ENCODE measurements at places on chromosomes 16 and 17.
A peak's percentile ranks its signal among the peaks of the same experiment; 100 is the strongest.

- peak; percentile 40 for DNase-seq
Observed at GRCh38 chr16:2777903-2778629, 986 bp upstream of the ELOB start.

DNA sequence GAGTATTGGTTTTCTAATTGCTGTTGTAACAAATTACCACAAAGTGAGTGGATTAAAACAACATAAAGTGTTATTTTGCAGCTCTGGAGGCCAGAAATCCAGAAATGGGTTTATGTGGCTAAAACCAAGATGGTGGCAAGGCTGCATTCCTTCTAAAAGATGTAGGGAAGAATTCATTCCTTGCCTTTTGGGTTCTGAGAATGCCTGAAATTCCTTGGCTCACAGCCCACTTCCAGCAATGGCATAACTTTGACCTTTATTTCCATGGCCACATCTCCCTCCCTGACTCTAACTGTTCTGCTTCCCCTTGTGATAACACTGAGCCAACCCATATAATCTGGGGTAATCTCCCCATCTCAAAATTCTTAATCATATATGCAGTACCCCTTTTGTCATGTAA, 269.6 kb upstream of the RPL38 start:
- no peak for DNase-seq

- peak; percentile 85 for DNase-seq
Observed at GRCh38 chr17:29929006-29929532, 959 bp downstream of the SSH2 start.

DNA sequence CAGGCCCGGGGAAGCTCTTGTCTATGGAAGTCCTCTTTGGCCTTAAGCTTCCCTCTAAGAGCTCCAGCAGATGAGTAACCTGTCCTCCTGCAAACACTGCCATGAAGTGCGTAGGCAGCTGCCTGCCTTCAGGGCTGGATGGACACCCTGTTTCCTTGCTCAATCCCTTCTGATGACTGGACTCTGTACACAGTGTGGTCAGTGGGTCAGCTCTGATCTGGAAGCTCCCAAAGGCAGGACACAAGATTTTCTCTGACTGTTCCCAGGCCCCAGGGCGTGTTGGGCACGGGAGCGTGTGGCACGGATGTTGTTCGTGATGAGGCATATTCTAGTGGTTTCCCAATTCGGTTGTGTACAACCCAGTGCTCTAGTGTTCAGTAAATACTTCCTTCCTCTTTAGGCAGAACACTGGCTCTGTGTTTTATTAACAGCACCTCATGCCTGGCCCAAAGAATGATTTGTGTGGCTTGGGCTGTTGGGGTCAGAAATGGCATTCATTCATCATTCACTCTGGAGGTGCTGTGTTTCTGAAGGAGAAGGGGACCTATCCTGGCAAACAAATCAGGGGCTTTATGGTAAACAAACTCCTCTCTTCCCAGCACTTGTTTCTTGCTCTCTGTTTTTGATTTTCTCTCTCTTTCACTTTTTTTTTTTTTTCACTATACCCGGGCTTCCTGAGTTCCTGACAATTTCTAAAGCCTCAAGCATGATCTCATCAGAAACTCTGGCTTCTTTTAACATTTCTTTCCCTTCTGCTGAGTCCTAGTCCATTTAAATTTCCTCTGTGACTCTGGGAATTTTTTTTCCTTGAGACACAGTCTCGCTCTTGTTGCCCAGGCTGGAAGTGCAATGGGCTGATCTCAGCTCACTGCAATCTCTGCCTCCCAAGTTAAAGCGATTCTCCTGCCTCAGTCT, 12.0 kb upstream of the RNF157 start:
- peak; percentile 60 for DNase-seq

DNA sequence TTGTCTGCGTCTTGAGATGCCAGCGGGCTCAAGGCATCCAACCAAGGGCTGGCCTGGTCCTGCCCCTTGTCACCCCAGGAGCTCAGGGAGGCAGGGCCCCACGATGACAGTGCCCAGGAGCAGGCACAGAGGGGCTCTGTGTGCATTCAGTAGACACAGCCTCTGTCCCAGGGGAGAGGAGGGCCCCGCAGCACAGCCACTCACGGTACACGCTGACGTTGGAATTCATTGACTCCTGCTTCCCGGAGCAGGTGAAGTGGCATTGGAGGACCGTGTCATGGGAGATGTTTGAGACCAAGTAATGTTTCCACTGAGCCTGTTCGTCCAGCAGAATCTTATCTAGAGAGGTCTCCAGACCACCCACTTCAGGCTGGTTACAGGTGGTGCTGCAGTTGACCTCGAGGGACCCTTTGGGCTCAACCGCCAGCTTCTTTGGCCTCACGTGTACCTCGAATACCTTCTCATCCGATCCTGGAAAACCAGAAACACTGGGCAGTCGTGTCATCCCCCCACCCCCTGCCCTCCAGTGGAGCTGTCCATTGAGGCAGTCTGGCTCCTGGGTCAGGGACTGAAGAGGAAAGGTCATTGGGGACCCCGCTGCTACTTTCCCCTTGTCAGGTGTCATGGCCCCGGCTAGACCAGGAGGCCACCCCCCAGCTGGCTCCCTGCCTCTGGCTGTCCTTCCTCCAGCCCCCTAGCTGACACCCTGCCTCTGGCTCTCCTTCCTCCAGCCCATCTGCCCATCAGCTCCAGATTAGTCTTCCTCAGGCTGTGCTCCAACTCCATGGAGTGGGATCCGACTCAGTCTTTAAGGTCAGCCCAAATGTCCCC, 7.0 kb downstream of the PRR29 start:
- no peak for DNase-seq

GRCh38 chr17:46011711-46012505, 12.9 kb downstream of the STH start:
- DNase-seq: no peak

- DNase-seq: no peak
Observed at GRCh38 chr17:80125656-80126448, 21.1 kb downstream of the EIF4A3 start.

GRCh38 chr16:75109732-75110243, 6.8 kb downstream of the LDHD start:
- DNase-seq: no peak

DNA sequence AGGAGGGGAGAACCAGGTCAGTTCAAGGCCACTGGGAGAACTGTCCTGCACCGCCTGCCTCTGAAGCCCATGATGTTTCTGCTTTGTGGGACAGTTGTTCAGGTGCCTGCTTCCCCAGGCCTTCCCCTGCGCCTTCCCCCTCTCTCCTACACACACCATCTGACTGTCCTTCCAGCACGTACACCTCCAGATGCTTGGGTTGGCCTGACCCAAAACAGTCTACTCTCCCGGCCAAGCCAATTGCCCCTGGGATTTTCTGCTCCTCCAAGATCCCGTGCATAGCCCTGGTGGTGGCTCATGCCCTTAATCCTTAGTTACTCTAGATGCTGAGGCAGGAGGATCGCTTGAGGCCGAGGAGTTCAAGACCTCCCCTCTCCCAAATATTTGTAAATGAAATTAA, 684 bp upstream of the RSAD1 start:
- DNase-seq: no peak

- peak; percentile 74 for DNase-seq
Observed at GRCh38 chr17:17890773-17891759, 54.3 kb upstream of the SREBF1 start.

- DNase-seq: peak; percentile 44
Observed at GRCh38 chr17:75404731-75405364, 630 bp downstream of the GRB2 start.

DNA sequence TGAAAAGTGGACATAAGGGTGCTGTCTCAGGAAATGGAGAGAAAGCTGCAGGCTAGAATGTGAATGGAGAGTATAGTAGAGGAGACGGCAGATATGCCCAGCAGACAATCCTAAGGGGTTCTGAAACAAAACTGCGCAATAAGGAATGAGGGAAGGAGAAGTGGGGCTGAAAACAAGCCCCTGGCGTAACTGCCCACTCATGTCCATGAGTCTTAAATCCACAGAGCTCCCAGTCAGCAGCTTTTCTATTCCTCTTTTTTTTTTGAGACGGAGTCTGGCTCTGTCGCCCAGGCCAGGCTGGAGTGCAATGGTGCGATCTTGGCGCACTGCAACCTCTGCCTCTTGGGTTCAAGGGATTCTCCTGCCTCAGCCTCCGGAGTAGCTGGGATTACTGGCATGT, 5.9 kb downstream of the STRADA start:
- no peak for DNase-seq

DNA sequence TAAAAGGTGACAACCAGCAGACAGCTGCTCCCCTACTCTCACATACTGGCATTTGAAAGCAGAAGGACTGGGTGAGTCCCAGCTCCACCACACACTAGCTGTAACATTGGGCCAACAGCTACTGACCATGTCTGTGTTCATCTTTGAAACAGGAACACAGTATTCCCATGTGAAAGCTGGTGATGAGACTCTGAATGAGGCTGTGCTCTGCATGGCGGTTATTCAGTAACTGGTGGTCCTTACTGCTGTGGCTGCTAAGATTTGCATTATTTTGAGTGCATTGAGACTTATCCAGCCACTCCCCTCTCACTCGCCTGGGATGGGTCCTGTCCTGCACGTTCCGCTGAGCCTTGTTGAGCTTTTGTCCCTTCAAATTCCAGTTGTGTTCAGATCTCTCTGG, 342.9 kb downstream of the FOXL1 start:
- DNase-seq: no peak

DNA sequence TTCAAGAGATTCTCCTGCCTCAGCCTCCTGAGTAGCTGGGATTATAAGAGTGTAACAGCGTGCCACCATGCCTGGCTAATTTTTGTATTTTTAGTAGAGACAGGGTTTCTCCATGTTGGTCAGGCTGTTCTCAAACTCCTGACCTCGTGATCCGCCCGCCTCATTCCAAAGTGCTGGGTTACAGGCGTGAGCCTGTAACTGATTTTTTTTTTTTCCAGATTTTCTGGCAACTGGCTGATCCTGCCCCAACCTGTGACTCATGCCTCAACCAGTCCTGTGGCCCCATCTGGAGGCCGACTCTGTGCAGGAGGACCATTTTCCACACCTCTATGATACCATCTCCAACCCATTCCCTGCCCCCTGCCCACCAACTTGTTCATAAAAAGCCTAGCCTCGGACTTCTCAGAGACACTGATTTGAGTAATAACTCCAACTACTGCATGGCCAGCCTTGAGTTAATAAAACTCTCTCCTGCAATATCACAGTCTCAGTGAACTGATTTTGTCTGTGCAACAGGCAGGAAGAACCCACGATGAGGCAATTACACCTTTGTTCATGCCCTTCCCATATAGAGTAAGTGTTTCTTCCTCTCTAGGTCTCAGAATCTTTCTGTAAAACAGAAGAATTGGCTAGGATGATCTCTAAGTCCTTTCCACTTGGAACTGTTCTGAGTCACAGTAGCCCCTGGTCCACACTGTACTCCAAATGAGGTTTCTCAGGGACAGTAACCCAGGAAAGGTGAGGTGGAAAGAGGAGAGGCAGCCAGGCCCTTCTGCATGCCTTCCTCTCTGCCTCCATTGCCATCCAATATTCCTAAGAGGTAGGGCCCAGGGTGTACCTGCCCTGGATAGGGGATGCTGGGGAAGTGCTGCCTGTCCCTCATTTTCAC, 8.8 kb upstream of the CNOT1 start:
- peak; percentile 29 for DNase-seq

GRCh38 chr17:9071811-9072498, 50.6 kb downstream of the NTN1 start:
- no peak for DNase-seq

- DNase-seq: no peak
Observed at GRCh38 chr17:77212081-77212832, 71.5 kb downstream of the SEC14L1 start.

DNA sequence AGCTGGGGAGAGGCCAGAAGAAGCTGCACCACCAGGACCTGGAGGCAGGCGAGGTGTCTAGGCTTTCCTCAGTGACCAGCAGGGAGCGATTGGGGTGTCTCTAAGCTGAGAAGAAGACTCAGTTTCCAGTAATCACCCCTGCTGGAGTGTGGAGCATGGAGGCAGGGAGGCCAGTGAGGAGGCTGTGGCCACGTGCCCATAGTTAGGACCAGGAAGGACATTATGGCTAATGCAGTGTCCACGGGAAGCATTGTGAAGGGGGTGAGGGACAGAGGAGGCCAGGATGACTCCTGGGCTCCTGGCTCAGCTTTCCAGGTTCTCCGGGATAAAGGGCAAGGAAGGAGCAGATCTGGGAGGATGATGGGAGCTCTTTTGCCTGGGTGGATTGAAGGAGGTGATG, 5.7 kb downstream of the KRT13 start:
- DNase-seq: no peak

DNA sequence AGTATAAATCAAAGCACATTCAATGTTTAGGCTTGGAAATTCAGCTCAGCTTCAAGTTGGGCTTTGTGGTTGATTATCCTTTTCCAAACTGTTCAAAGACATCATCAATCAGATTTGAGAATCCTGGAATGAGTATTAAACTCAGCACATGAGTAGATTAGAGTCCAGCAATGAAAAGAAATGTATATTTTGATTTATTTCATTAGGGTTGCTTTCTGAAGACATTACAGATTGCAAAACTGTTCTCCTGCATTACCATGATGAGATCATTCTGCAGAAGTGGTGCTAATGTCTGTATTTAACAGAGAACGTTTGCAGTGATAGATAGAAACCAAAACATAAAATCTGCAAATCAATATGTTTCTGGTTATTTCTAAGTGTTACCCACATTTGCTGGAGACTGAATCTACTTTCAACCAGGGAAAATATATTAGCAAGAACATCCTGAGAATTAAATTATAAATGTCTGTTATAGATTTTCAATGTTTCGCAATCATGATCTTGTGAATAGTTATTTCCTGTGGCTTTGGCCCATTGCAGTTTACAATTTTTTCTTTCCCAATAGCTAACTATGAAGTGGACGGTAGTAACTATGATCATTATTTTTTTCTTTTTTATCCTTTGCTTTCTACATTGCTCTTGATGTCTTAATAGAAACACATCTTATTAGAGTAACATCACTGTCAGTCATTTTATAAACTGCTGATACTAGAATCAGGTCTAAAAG, 1125.7 kb upstream of the GOT2 start:
- DNase-seq: no peak

DNA sequence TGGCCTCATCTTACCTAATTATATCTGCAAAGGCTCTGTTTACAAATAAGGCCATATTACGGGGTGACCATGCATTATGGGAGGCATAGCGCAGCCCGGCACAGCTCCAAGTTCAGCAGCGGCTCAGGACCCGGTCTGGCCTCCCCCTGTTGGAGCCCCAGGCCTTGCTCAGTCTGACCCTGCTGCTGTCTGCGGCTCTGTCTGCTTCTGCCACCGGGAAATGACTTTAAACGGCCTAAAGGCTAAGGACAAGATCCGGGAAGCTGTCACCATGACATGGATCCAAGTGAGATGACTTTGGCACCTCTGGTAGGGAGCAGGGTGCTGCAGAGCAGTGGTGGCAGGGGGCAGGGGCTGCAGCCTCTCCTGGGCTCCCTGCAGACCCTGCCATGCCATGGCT, 140.6 kb upstream of the GSE1 start:
- DNase-seq: no peak

DNA sequence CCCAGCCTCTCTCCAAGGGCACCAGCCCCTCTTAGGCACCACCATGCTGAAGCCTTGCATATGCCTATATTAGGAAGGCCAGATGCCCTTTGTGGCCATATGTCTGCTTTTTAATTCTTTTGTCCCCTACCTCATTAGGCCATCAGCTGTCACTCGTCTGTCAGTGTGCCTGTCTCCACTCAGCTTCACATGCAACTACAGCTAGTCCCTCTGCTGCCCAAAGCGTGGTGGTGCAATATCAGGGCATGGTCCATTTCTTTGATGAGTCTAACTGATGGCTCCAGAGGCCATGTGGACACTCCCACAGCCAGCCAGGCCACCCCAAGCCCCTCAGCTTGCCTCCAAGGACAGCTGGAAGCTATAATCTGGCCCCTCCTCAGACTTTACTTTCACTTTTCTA, 36.3 kb downstream of the MYO18A start:
- peak; percentile 51 for DNase-seq

GRCh38 chr16:13436641-13437412, 483.1 kb upstream of the ERCC4 start:
- DNase-seq: no peak
